ENCODE measurements at places on chromosomes 6 and 20. TPM values are rescaled to one million over a fixed set of nuclear protein-coding genes. Genes with fewer than 3 reads are reported as not detected.

TPBG gene
- total RNA-seq = 26.8 TPM

SIRPA gene
- 6.6 TPM for total RNA-seq

SNAP91 gene
- not detected for total RNA-seq

SEMG1 gene
- total RNA-seq = not detected

FHL5 gene
- not detected for total RNA-seq

PTCHD4 gene
- 2.3 TPM for total RNA-seq

CDKAL1 gene
- total RNA-seq = 15.7 TPM

SPAG4 gene
- 4.7 TPM for total RNA-seq

TMC2 gene
- total RNA-seq = 0.09 TPM

SLC35F1 gene
- total RNA-seq = under 0.01 TPM

ARMH2 gene
- not detected for total RNA-seq

HNF4A gene
- total RNA-seq = not detected

PTGIS gene
- 295 TPM for total RNA-seq

SCRT2 gene
- total RNA-seq = not detected

TXLNB gene
- 1.9 TPM for total RNA-seq

GTSF1L gene
- total RNA-seq = not detected

CALHM6 gene
- total RNA-seq = not detected

NPEPL1 gene
- total RNA-seq = 28.6 TPM

BPHL gene
- 16.7 TPM for total RNA-seq

CFAP61 gene
- total RNA-seq = not detected

NKAPL gene
- total RNA-seq = 2.0 TPM

BMP7 gene
- total RNA-seq = not detected

MEP1A gene
- not detected for total RNA-seq
